ENCODE measurements at places on chromosomes 4 and X.

DNA sequence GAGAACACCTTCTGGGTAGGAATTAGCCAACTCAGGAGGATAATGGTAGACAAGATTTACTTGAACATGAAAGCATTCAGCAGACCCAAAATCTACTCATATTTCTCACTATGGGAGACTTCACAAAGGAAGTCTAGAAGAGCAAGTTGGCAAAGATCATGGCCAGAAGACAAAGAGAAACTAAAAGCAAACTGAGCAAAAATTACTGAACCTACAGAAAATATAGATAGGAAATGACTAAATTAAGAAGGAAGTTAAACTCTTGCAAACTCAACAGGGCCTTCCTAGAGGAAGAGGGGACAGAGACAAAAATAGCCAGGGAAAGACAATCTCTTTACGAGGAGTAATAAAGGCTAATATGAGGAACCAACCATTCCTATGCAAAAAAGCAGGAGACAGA is 18.7 kb downstream of the CORIN start:
- no peak for DNase-seq

- DNase-seq = no peak
These were observed 114.7 kb upstream of the ARMCX2 start for GRCh38 chrX:101774340-101774739.

DNA sequence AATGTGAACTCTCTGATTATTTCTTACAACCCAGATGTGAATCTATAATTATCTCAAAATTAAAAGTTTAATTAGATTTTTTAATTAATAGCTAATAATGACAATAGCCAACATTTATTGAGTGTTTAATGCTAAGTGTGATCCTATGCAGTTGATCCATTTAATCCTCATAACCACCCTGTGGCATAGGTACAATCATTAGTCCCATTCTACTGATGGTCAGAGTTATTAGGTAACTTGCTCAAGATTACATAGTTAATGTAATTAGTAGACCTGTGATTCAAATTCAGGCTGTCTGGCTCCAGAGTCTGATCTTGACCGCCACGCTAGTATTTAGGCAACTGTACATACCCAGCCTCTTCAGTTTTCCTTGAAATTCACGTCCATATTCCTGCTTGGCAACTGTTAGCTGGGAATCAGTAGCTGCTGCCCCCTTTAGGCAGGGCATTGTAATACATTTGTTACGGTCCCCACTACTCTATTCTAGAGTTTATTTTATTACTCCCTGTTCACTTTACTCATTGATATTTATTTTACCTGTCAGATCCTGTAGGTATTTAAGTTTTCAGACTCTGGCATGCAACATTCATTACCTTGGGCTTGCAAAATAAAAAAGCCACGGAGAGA is 20.6 kb upstream of the TEC start:
- DNase-seq = no peak

- no peak for DNase-seq
These were observed 63.2 kb downstream of the NHS start for GRCh38 chrX:17438221-17438620.

DNA sequence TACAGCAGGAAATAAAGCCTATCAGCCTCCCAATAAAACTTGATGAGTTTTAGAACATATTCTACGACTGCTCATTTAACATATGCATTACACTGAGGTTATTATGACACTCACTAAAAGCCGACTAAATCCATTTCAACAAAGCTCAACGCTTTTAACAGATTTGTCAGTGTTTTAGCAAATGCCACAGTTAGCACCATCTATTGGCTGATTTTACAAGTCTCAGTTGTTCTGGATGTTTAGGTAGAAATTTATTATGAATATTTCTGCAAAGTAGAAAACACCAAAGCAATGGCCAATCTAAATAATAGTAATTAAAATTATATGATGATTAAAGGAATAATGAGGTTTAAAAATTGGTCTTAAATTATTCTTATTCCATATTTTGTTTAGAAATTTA is 993.2 kb upstream of the PCDH7 start:
- DNase-seq = no peak

DNA sequence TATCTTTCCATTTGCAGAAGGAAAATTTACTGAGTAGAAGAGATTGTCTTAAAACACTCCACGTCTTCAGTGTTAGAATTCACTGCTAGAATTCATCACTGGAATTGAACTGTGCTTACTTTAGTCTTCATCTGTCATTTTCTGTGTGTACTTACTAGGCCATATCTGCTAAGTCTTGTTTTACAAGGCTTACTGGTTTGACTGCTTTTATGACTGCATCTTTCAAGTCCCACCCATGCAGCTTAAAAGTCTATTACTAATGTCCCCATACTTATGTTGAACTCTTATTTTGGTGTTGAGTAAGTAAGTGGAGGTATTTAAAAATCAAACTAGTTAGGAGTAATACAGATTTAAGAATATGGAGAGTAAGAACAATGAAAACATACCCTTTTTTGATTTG is 14.6 kb downstream of the CLCN3 start:
- DNase-seq = no peak

GRCh38 chr4:113101669-113102068 is 52.2 kb downstream of the ANK2 start:
- no peak for DNase-seq

- DNase-seq = no peak
These were observed 33.9 kb downstream of the FBXW7 start for GRCh38 chr4:152501846-152502536.
